Left ventricle myocardium inferior (tissue), 1 donor: ENCODE measurements at places on chromosomes 5 and 9.

- peak; percentile 26 for DNase-seq
Measured at GRCh38 chr9:4298255-4299004, 1.4 kb downstream of the GLIS3 start.

DNA sequence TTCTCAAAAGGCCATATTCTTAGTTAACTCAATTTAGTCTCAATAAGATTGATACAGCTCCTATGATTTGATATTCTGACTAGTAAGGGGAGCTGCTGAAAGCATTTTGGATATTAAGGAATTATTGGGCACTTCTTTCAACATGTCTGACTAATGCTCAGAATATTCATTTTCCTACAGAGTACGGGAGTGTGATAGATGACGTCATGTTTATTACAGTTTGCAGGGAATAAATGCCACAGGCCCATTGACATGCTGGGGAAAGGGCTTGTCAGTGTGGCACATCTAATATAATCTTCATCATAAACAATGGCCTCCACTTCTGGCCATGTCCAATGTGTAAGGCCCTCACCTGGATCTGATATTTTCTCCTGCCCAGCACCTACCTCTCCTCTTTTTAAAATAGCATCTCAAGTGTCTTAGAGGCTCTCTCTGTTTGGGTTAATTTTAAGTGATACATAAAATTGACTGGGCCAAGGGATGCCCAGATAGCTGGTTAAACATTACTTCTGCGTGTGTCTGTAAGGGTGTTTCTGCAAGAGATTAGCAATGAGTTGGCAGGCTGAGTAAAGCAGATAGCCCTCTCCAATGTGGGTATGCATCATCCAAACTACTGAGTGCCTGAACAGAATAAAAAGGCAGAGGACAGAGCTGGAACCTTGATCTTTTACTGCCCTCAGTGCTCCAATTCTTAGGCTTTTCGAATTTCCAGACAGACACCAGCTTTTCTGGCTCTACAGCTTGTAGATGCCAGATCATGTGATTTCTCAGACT lies 99.3 kb downstream of the SLC24A2 start:
- no peak for DNase-seq

GRCh38 chr9:11653867-11654266 lies 1039.3 kb upstream of the TYRP1 start:
- DNase-seq = no peak

GRCh38 chr5:61301341-61302199 lies 30.5 kb upstream of the ZSWIM6 start:
- DNase-seq = peak; percentile 35

GRCh38 chr5:149128023-149128875 lies 13.0 kb upstream of the ABLIM3 start:
- DNase-seq = no peak

DNA sequence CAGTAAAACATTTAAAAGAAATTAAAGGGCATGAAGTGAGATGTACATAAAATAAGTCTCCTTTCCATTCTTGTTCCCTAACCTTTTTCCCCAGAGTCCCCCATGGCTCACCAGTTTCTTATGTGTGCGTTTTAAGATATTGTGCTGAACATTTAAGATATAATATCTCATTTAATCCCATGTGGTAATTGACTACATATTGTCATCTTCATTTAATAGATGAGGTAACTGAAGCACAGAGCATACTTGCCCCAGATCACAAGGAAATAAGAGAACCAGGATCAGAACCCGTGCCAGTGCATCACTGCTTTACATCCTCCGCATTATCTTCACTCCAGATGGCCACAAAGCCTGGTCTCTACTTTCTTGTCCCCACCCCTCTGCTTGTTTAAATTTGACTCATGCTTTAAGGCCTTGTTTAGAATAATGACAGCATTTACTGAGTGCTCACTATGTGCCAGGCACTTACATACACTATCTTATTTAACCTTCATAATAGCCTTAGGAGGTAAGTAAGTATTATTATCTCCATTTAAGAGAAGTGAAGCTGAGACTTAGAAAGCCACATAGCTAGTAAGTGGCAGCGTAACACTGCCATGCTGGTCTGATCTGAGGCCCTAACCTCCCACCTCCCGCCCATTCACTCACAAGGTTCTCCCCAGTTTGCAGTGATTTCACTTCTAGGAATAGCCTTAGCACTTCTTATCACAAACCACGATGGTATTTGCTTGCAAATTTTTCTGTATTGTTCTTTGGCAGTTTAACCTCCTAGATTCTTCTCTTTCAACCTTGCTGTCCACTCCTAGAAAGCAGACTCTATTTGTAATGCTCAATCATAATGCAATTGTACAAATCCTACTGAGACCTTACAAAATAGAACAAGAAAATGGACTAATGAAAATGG lies 78.4 kb upstream of the IL6ST start:
- no peak for DNase-seq

DNA sequence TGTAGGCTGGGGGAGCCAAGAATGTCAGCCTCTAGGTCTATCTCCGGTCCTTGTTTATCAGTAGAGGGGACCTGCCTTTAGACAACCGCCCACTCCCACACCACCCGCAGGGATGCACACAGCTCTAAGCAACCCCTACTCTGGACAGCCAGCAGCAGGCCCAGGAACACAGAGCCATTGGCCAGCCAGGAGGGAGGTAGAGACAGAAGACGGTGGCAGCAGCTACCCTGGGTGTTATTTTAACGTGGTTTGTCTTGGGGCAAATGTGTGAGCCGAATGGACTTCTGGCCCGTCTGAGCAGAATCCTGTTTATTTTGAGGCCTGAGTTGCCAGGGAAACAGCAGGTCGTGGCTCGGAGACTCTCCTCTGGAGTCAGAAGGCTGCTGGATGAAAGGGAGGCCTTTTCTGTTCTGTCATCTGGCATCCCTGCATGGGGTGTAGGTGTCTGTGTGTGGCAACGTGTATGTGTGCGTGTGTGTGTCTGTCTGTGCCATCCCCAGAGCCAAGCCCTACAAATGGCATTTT lies 382 bp upstream of the FGF1 start:
- no peak for DNase-seq

GRCh38 chr9:134632329-134632728 lies 9.3 kb upstream of the COL5A1 start:
- peak; percentile 4 for DNase-seq

- DNase-seq = no peak
Measured at GRCh38 chr5:167050568-167051401, 1240.7 kb upstream of the WWC1 start.

DNA sequence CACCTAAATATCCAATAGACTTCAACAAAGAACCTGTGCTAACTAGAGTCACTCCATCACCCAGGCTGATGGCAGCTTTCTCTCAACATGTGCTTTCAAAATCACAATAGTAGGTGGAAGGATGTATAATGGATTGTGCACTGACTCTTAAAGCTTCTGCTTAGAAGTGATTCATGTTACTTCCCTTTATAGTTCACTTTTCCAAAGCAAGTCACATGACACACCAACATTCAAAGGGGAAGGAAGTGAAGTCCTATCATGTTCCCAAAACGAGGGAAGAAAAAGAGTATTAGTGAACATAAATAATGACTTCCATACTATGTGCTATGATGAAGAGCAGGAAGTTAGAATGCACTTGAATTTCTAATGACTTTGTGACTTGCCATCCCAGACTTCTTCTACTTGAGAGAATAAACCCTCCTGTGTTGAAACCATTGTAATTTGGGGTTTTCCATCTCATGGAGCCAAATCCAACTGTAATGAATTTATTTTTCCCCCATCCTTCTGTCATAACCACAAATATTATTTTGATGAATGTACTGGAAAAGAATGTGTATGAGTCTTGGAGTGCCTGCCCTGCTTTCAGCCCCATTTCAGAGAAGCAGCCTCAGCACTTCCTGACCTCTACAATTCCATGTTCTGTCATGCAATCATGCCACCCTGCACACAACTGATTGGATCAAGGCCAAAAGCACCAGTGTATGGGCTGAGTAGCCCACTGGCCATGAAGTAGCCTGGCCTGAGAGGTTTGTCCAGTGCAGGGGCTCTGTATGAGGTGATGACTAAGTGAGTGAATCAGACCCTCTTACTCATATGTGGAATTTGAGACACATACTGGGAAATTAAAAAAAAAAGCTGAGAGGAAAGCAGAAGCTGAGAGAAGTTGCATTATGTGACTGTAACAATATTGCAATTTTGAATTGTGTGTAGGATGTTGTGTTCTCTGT lies 525.9 kb upstream of the CLINT1 start:
- no peak for DNase-seq

DNA sequence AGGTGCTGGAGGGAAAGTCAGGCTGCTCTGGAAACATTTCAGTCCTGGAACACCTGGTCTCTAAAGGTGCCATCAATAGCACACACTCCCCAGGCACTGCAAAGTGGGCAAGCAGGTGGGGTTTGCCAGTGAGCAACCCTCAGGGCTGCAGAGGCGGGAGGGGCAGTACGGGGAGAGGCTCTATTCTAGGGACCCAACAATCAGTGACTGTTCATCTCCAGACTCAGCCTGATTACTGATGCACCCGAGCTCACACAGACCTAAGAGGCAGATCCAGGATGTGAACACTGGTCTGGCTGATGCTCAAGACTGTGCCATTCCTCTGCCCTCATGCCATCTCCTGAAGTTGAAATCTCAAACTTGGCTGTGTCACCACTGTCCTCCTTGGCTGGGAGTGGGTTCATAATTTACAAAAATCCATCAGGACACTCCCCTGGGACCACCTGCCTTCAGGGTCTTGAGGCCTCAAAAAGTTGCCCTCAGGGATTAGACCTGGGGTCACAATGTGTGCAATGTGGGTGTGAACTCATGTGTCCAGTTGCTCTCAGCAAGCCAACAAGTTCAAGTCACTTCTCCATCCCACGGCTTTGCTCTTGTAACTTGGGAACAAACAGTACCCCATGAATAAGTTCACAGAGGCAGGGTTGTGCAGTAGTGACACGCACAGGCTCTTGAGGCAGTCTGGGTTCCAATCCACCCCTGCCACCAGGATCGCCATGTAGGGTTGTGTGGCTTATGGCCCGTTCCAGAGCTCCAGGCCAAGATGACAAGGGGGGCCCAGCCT lies 19.9 kb upstream of the KCNMB1 start:
- DNase-seq = no peak

DNA sequence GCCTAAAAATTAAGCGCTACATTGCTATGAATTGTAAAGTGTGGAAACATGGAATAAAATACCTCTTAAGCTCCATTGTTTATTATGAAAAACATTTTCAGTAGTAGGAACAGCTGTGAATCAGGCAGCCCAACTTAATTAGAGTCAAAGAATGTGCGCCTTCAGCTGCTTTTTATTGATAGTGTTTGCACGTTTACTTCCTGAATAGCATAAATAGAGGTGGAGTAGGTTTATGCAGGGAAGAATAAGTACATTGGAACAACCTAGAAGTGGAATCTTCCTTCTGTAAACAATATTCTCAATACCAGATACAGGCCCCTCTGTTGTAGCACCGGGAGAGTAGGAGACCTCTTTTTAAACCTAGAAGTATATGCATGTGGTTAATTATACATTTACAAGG lies 79.9 kb downstream of the IQGAP2 start:
- no peak for DNase-seq

DNA sequence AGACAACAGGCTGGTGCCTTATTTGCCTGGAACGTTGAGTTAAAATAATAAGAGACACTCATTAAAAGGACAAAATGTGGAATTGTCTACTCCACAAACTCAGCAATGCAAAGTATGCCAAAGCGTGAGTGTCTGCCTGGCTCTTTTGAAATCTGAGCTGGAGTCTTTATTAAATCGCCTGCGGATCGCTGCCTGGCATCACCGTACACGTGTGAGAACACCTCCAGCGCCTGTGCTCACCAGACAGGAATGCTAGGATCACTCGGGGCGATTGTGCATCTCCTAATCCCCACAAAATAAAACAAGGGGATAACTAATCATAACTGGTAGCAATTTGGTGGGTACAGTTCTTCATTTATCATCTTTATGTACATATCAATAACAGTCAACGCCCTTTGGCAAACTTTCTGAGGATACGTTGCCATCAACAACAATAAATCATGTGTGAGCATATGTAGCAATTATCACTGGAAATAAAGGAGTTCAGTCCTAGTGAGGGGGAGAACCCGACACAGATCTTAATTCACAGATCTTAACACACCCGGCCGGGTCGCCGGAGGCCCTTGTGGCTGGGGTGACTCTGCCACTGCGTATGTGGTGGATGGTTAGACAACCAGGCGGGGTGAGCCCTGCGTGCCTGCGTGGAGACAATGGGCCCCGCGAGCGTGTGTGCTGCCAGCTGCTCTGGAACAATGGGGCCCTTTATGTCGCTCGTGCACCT lies 284.9 kb upstream of the IRX1 start:
- DNase-seq = no peak

- DNase-seq = no peak
Measured at GRCh38 chr5:159783726-159784247, 132.5 kb upstream of the ADRA1B start.

DNA sequence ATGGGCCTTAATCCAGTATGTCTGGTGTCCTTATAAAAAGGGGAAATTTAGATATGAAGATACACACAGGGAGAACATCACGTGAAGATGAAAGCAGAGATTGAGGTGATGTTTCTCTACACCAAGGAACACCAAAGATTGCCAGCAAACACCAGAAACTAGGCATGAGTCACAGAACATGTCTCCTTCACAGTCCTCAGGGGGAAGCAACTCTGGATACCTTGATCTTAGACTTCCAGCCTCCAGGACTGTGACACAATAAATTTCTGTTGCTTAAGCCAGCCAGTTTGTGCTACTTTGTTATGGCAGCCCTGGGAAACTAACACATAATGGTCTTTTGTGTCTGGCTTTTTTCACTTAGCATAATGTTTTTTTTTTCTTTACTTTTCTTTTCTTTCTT lies 41.2 kb upstream of the STRBP start:
- DNase-seq = no peak

DNA sequence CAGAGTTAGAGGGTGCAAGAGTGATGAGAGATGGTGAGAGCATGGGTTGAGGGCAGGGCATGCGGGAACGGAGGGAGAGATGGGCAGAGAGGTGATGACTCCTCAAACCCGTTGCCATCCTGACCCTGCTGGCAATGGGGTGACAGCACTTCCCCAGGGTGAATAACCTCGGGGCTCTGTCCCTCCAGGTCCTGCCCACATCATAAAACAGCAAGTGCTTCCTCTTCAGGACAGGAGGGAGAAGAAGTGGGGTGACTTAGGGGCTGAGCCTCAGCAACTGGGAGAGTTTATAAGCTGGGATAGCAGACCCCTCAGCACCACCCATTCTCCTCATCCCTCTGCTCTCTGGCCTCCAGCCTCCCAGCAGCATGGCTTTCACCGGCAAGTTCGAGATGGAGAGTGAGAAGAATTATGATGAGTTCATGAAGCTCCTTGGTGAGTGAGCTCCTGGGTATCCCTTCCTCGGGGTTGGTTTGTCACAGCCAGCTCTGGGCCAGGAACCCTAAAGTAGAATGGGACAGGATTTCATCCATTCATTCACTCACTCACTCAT lies at the start of gene FABP6:
Gene FABP6 (plus strand): TSS at position 317 of the 553 bp plus-strand sequence. CDS start 52 bp downstream, at position 369.
- no peak for DNase-seq

- no peak for DNase-seq
Measured at GRCh38 chr5:177336112-177336511, 15.4 kb downstream of the LMAN2 start.

- DNase-seq = no peak
Measured at GRCh38 chr5:163276466-163276865, 160.9 kb upstream of the CCNG1 start.

GRCh38 chr5:165305596-165305995 lies 1800.2 kb downstream of the MAT2B start:
- DNase-seq = no peak
